ENCODE measurements at places on chromosomes 2 and 18.
A peak's percentile ranks its signal among the peaks of the same experiment; 100 is the strongest.

GRCh38 chr2:120938045-120938771 lies 202.5 kb downstream of the GLI2 start:
- DNase-seq, result no peak

DNA sequence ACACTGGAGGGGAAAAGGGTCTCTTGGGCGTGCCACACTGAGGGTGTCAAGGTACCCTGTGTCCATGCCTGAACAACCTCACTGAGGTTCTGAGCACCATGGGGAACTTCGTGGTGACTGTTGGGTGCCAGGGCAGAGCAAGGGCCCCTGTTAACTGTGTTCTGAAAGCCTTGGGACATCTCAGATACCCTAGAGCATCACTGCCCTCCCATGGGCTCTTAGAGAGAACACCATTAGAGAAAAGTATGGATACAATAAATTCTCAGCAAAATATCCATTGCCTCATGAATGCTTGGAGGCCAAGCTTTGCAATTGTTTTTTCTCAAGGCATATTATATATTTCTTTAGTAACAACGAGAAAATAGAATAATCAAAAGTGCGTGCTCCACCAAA lies 488.5 kb upstream of the NRP2 start:
- DNase-seq, result no peak

DNA sequence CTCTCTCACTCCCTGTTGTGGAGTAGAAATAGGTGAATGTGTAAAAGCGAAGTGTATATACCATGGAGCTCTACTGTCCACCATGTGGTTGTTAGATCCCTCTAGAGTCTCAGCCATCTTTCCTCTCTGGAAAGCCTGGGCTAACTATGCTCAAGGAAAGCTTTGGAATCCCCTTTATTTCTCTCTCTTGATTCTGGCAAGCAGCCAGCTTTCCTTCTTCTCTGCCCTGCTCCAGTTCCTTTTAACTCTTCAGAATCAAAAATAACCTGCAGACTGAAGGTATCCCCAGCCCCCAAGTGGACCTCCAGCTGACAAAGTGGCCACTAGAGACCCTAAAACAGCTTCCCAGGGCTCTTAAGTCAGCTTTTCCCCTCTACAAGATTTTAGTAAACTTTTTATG lies 381.9 kb downstream of the PLCL1 start:
- no peak for DNase-seq

DNA sequence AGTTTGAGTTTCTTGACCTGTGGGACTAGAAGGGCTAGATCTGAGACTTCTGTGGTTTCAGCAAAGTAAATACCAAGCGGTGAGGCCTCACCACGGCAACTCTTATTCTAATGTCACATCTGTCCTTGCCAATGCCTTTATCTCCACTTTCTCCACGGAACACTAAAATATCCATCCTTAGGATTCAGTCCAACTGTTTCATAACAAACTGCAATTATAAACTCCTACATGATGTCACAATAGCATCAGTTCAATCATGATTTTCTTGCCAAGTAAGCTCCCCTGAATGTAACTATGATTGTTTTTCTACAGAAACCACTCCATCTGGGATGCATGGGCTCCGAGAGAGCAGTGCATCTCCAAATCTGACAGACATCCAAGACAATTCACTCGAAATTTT lies 79.6 kb downstream of the LRATD1 start:
- DNase-seq, result no peak

- no peak for DNase-seq
These were observed 72.3 kb upstream of the CCDC68 start for GRCh38 chr18:55031576-55031975.

- no peak for DNase-seq
These were observed 26.0 kb downstream of the SULT1C2 start for GRCh38 chr2:108314586-108315296.

DNA sequence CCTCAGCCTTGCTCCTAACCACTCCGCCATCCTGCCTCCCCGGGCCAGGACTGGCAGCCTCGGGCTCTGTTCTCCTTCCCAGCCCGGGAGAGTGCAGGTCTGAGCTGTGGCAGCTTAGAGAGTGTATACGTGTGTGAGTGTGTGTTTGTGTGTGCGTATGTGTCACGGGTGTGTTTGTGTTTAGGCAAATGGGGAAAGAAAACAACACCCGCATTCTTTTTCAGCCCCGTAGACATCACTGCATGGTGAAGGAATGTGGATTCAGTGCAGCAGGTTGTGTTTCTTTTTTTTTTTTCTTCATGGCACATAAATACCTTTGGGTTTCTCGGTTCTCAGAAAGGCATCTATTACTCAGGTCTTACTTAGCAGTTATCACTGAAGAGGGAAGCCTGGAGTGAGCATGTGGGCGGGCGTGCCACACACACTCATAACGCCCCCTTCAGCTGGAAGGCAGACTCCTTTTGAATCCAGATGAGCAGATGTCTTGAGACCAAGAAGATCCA lies 44.2 kb downstream of the GLI2 start:
- no peak for DNase-seq

DNA sequence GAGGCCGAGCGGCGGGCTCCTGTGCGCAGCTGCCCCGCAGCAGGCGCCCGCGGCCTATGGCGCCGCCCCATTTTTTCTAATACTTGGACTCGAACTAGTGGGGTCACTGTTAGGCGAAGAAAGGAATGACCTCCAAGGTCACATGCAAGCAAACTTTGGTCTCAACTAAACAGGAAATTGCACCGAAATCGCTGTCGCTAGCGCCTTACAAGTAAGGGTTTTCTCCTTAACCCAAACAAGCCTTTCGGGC lies 339 bp downstream of the ACAA2 start:
- DNase-seq, result peak; percentile 61

- no peak for DNase-seq
These were observed 93.8 kb downstream of the PMAIP1 start for GRCh38 chr18:59993560-59993959.

GRCh38 chr2:128491692-128492244 lies 173.1 kb upstream of the HS6ST1 start:
- DNase-seq, result no peak

GRCh38 chr18:75128911-75129716 lies 79.8 kb downstream of the PTGR3 start:
- no peak for DNase-seq

All from suppressor macrophage treated with lipopolysaccharide for 1 hour (primary cell).